Caco-2 (cell line): ENCODE measurements at places on chromosomes 12 and 14. TPM values are rescaled to one million over a fixed set of nuclear protein-coding genes. Genes with fewer than 3 reads are reported as not detected.
A peak's percentile ranks its signal among the peaks of the same experiment; 100 is the strongest.

- no peak overlapping the region for H3K27ac ChIP-seq
- H3K36me3 ChIP-seq: no peaks in the 10 kb centered on the region
- H3K4me3 ChIP-seq: no peak overlapping the region
- DNase-seq: no peak
- H3K4me1 ChIP-seq: no peaks in the 10 kb centered on the region
Observed at GRCh38 chr14:26067786-26068459, 529.9 kb downstream of the NOVA1 start.

DNA sequence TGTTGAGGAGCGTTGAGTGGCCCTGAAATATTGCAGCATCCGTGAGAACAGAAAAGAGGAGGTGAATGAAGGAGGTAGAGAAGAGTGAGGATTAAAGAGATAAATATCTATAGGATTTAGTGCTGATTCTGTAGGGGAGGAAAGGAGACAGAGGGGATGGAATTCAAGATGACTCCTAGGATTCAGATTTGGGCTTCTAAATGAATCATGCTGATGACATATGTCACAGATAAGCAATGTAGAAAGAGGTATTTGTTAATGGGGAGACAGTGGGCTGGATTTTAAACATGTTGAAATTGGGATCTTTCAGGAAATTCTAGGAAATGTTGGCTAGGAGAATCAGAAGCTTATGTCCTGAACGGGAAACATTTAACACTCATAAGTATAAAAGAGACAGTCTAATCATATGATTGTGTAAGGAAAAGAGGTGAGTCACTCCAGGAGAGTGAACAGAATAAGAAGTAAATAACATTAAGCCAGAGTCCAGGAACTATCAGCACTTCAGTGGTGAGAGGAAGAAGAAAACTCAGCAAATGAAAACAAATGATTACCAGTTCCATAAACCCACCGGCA lies 58.1 kb upstream of the DIO2 start:
- H3K27me3 ChIP-seq: no peaks in the 10 kb centered on the region
- DNase-seq: no peak
- no peak overlapping the region for H3K27ac ChIP-seq
- no peaks in the 10 kb centered on the region for H3K4me1 ChIP-seq
- H3K36me3 ChIP-seq: no peaks in the 10 kb centered on the region

GRCh38 chr12:6765634-6766581 lies at the start of gene PTMS:
Gene PTMS, plus strand, starts transcription at chr12:6766363. Its CDS starts 343 bp downstream, at chr12:6766706.
- H3K4me1 ChIP-seq: peaks cover 44% of the 10 kb centered on the region
- peak within 1 kb of the TSS; percentile 84 for H3K27ac ChIP-seq
- no peaks in the 10 kb centered on the region for H3K27me3 ChIP-seq
- H3K4me3 ChIP-seq: peak within 1 kb of the TSS; percentile 87
- peak; percentile 92 for DNase-seq
- H3K36me3 ChIP-seq: 0 out of 2 replicates have a peak, but pooled peaks cover 2% of the 10 kb centered on the region

- no peaks in the 10 kb centered on the region for H3K4me1 ChIP-seq
- H3K4me3 ChIP-seq: no peak overlapping the region
- H3K27ac ChIP-seq: no peak overlapping the region
- DNase-seq: no peak
- H3K27me3 ChIP-seq: no peaks in the 10 kb centered on the region; the same call in 1 of the 2 replicates
Observed at GRCh38 chr14:44530475-44530874, 23.4 kb upstream of the FSCB start.

DNA sequence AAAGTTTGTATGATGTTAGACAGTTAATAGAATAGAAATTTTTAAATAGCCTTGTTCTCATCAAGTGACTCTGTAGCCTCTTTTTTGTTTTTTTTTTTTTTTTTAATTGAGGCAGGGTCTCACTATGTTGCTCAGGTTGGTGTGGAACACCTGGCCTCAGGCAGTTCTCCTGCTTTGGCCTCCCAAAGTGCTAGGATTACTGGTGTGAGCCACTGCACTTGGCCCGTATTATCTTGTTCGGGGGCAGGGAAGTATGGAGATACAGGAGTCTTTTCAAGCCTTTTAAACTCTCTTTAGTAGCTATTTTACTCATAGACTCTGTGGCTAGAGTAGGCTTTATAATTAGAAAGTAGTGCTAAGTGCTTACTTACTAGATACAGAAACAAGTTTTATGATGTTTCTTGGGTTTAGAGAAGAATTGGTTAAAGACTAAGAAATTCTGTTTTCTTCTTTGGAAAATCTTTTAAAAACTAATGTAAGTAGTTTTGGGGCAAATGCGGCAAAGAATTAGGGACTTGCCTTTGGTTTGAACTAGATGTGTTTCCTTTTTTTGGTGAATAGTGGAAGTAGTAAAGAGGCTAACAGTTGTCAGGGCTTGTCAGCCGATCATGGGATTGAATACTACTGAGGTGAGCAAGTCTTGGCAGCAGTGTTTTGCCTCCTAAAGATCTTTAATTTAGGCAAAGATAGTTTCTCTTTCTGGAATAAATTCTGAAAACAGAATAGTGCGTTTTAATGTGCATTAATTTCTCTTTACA lies 31.3 kb downstream of the FBXO34 start:
- H3K4me1 ChIP-seq: peaks cover 13% of the 10 kb centered on the region; the same call in 1 of the 2 replicates
- peaks cover 1% of the 10 kb centered on the region; the same call in 1 of the 2 replicates for H3K36me3 ChIP-seq
- H3K27me3 ChIP-seq: no peaks in the 10 kb centered on the region

DNA sequence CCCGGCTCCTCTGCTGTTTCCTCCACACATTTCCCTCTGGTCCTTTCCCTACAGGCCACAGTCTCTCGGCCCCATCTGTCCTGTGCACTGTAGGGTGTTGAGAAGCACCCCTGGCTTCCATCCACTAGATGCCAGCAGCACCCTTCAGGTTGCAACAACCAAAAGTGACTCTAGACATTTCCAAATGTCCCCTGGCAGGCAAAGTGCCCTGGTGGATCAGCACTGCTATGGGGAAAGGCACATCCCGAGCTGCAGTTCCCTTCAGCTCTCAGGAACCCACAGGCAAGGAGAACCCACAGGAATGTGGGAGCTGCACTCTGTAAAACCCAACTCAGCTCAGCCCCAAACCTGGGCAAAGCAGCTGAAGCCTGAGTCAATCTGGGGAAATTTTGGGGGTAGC lies 77.0 kb downstream of the RBM19 start:
- H3K4me3 ChIP-seq: no peak overlapping the region
- no peaks in the 10 kb centered on the region; the same call in 1 of the 2 replicates for H3K36me3 ChIP-seq
- H3K4me1 ChIP-seq: no peaks in the 10 kb centered on the region

FSCB gene
- not detected in 2 replicates for total RNA-seq

INSM2 gene
- 0.14 TPM in 1 of 2 replicates, not detected in the other for total RNA-seq

CLEC2A gene
- not detected in 2 replicates for total RNA-seq

DNA sequence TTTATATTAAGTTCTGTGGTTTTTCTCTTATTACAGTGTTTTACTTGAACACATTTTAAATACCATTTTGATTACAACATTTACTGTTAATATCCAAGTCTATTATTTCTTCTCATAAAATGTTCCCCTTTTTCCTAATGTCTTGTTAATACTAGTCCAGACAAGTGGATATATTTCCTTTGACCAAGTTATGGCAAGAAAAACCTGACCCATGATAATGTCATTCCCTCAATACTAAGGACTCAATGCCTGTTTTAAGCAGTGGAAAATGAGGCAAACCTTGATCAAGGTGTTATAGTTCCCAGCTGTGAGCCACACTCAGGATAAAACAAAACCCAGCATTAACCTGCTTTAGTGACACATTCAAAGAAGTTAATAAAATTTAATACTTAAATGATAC lies 12.2 kb downstream of the TRMT5 start:
- H3K36me3 ChIP-seq: no peaks in the 10 kb centered on the region
- DNase-seq: no peak
- H3K4me1 ChIP-seq: peaks cover 13% of the 10 kb centered on the region
- no peaks in the 10 kb centered on the region for H3K27me3 ChIP-seq
- no peak overlapping the region for H3K4me3 ChIP-seq

PRB2 gene
- not detected in 2 replicates for total RNA-seq

DNA sequence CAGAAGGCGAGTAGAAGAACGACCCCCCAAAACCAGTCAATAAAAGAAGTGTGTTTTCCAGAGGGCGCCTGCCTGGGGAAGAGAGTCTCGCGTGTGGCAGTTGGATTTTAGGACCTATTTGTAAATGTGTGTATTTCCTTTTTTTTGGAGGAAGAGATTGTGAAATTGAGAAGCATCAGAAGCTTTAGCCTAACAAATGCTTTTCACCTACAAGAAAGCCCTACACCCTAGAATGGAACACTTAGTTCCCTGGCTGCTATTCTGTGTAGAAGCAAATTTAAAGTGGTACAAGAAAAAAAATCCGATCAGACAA lies 1.3 kb downstream of the RCOR1 start:
- H3K4me3 ChIP-seq: peak overlapping the region; percentile 99
- no peaks in the 10 kb centered on the region for H3K36me3 ChIP-seq
- H3K27ac ChIP-seq: peak overlapping the region; percentile 28
- no peak for DNase-seq

C14orf180 gene
- total RNA-seq: not detected in 2 replicates

DNA sequence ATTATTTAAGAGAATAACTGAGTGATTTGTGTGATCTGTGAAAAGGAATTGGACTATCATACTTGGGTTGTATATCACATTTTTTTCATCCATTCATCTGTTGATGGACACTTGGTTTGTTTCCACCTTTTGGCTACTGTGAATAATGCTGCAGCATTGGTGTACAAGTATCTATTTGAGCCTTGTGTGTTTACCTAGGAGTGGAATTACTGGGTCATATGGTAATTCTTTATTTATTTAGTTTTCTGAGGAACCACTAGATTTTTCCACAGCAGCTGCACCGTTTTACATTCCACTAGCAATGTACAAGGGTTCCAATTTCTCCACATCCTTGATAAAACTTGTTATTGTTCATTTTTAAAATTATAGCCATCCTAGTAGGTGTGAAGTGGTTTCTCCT lies 56.1 kb downstream of the APAF1 start:
- no peaks in the 10 kb centered on the region for H3K4me1 ChIP-seq
- H3K27ac ChIP-seq: no peak overlapping the region
- no peak overlapping the region for H3K4me3 ChIP-seq
- DNase-seq: no peak

TPH2 gene
- total RNA-seq: not detected in 2 replicates

PAX9 gene
- 6.9 and 7.2 TPM in 2 replicates for total RNA-seq

C14orf93 gene
- total RNA-seq: 7.2 and 7.8 TPM in 2 replicates

DNA sequence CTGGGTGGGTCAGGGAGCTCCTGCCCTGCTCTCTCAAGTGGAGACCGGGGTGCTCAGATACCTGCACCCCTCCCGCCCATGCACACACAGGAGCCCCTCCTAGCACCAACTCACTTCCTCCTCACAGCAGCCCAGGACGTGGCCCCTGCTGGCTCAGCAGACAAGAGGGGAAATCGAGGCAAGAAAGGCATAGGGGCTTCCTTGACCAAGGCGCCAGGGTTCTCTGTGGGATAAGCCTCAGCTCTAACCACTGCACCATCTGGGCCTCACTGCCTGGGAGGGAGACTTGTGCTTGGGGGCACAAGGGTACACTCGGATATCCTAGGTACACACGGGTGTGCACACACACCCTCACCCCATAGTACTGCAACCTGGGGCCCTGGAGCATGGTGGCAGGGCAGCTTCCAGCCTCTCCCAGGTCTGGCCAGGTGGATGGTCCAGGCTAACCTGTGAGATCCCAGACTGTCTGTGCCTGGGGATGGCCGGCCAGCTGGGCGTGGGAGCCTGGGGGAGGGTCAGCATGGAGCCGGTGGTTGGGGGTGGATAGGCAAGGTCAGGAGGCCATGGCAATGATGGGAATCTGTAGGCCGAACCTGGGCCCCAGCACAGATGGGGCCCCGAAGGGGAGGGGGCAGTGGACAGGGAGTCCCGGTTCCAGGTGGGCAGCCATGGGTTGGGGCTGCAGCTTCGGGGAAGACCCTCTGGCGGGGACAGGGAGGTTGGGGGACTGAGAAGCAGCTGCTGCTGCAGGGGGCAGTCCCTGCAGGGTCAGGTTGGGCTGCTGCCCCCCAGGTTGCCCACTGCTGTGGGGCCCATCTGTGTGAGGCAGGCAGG lies 312.4 kb downstream of the TMEM121 start:
- no peak overlapping the region for H3K4me3 ChIP-seq
- no peaks in the 10 kb centered on the region for H3K36me3 ChIP-seq
- DNase-seq: no peak
- H3K27me3 ChIP-seq: no peaks in the 10 kb centered on the region
- H3K4me1 ChIP-seq: no peaks in the 10 kb centered on the region

KERA gene
- not detected in 2 replicates for total RNA-seq

- peaks cover 35% of the 10 kb centered on the region for H3K4me1 ChIP-seq
- peak overlapping the region; percentile 96 for H3K27ac ChIP-seq
- no peak for DNase-seq
- H3K27me3 ChIP-seq: no peaks in the 10 kb centered on the region
- H3K36me3 ChIP-seq: peaks cover 1% of the 10 kb centered on the region; the same call in 1 of the 2 replicates
Observed at GRCh38 chr12:120199025-120199424, 1.9 kb downstream of the RPLP0 start.

DNA sequence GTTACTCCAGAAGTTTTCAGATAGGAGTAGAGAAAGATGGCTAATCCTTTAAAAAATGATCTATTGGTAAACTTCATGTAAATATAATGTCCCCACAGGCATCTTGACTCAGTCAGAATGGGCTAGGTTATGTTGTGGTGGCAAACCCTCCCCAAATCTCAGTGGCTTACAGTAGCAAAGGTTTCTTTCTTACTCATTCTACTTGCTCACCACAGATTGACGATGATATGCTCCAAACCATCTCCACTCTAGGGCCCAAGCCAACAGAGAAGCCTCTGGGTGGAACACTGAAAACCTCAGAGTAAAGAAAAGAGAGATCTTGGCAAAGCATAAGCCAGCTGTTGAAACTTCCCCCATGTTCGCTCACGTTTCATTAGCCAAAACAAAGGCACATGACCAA lies 146.4 kb downstream of the EMP1 start:
- no peak overlapping the region for H3K4me3 ChIP-seq
- H3K36me3 ChIP-seq: no peaks in the 10 kb centered on the region
- H3K27ac ChIP-seq: no peak overlapping the region
- DNase-seq: no peak

DNA sequence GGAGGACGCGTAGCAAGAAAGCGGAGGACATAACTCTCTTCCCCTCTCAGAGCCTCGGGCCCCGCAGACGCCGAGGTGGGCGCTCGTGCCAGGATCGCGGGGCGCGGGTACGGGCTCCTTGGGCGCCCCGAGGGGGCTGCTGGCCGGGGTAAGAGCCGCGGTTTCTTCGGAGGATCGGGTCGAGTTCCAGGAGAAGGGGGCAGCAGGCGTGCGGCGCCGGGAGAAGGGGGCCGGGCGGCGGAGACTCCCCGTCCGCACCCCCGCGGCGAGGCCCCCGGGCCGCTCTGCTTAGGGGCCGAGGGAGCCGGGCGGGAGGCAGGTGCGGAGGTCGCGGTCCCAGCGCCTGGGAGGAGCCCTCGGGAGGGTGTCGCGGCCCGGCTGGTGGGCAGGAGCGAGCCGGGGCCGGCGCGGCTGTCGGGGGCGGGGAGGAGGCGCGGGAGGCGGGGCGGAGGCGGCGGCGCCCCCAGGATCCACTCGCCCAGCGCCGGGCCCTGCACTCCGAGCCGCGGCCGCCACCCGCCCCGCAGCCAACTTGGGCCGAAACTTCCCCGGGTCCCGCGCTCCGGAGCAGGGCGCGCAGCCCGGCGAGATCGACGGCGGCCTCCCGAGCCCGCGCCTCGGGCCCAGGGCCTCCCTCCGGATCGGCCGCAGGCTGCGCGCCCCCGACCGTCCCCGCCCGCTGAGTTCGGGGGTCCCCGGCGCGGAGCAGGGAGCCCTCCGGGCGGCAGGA lies 64.4 kb downstream of the FBXL14 start:
- peaks cover 7% of the 10 kb centered on the region for H3K27me3 ChIP-seq
- peak overlapping the region; percentile 31 for H3K4me3 ChIP-seq
- no peak overlapping the region for H3K27ac ChIP-seq
- H3K4me1 ChIP-seq: peaks cover 4% of the 10 kb centered on the region; the same call in 1 of the 2 replicates
- H3K36me3 ChIP-seq: no peaks in the 10 kb centered on the region
